Ureter (tissue), 1 donor: ENCODE measurements at places on chromosomes 11 and 22.

- no peak for DNase-seq
These were observed 408.8 kb downstream of the INSC start for GRCh38 chr11:15523543-15523942.

DNA sequence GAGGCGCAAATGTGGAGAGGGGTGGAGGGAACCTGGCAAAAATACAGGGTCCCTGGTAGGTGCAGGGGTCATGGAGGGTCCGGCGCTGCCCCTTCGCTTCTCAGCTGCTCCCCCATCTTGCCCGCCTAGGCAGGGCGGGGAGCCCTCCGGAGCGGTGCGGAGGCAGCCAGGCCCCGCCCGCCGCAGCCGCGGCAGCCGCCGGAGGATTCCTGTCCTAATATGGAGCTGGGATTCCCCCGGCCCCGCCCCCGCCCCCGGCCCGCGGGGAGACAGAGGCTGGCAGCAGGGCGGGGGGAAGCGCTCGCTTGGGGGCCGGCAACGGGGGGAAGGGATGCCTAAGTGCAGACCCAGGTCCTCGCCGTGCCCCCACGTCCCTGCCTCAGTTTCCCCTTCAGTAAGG, 1.0 kb upstream of the NPAS4 start:
- no peak for DNase-seq

GRCh38 chr11:17233101-17233500, 25.3 kb upstream of the PIK3C2A start:
- DNase-seq: no peak

DNA sequence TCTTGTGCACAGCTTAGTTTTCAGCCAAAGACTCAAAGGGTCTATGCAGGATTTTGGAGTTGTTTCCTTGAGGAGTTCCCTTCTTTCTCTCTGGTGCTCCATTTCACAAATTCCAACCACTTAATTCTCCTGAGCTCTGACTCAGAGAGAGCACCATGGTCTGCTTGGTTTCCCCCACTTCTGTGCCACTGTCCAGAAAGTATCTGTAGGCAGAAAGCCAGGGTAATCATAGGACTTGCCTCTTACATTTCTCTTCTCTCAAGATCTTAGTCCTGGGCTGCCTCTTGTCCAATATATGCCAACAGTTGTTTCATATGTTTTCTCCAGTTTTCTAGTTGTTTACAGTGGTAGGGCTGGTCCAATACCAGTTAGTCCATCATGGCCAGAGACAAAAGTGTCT, 6.4 kb upstream of the MRGPRD start:
- DNase-seq: no peak

DNA sequence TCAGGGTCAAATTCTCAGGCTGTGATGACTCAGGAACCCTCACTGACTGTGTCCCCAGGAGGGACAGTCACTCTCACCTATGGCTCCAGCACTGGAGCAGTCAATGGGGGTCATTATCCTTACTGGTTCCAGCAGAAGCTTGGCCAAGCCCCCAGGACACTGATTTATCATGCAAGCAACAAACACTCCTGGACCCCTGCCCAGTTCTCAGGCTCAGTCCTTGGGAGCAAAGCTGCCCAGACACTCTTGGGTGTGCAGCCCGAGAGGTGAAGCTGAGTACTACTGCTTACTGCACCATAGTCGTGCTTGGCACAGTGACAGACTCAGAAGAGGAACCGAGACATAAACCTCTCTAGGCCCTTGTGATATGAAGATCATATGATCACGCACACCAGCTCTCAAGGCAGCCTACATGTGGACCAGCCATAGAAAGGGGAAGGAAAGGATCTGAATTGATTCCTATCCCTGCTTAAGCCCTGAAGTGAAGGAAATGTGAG, 58.2 kb downstream of the ZNF280B start:
- DNase-seq: no peak

DNA sequence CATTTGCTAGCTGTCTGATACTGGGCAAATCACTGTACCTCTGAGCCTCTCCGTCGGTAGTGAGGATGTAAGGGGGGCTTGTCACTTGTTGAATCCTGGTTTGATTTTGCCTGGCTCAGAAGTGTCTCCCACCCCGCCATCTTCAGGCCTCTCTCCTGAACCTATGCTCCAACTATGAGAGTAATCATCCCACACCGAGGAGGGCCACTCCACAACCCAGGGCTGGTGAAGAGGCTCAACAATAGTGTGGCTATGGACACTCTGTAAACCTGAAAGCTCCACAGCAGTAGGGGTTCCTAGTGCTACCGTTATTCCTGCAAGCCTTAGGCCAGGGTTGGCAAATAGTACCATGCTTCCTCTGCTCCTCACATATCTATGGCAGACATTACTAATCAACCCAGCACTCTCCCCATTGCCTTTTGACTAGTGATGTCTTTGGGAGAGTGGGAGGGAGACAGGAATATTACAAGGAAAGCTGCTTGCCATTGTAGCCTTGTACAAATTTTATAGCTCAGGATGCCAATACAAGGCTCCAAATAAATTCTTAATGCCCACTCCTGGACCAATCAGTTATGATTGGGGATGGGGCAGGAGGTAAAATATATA, 134.0 kb upstream of the TEAD1 start:
- DNase-seq: no peak

DNA sequence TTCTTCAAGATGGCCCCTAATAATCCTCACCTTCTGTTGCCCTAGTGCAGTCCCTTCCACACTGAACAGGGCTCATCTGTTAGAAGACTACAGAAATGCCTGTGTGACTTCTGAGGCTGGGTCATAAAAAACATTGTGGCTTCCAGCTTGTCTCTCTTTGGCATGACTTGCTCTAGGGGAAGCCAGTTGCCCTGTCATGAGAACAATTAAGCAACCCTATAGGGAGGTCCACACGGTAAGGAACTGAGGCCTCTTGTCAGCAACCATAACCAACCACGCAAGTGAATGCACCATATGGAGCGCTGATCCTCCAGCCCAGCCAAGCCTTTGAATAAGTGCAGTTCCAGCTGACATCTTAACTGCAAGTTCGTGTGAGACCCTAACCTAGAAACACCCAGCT, 2.6 kb downstream of the LIPT2 start:
- no peak for DNase-seq

DNA sequence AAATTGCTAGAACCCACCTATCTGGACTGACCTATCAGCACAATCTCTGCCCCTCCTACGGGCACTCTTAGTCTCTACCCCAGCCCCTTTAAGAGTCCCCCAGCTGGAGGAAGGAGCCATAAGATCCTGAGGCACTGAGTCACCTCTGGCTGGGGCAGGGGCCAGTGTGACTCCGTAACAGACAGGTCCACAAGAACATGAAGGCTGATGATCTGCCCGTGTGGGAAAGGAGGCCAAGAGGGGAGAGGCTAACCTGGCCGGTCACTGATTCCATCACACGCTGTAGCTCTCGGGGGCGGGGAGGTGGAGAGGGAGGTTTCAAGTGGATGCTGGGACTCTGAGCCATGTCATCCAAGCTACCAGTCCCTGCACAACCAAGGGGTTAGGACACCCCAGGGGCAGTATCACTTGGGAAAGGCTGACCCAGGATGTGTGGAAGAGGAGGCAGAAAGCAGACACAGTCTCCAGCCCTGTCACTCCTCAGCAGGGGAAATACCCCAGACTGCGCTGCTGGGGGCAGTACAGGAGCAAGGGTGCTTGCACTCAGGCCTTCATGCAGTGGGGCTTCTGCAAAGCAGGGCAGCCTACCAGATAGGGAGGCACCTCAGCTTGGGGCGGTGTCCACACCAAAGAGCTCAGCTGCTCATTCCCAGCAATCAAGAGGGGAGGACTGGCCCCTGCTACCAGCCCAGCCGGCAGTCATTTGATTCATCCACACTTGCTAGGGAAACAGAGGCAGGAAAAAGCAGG, 22.3 kb downstream of the ARHGAP1 start:
- DNase-seq: no peak
